Fibroblast of lung (primary cell): ENCODE measurements at places on chromosomes 2 and 18. TPM values are rescaled to one million over a fixed set of nuclear protein-coding genes. Genes with fewer than 3 reads are reported as not detected.

KIAA2012 gene
- under 0.01 TPM in 1 of 2 replicates, not detected in the other for total RNA-seq

GRCh38 chr2:23900541-23901322 is 26.2 kb downstream of the ATAD2B start:
- no peaks in the 10 kb centered on the region for H3K27me3 ChIP-seq
- H3K4me3 ChIP-seq, result peak overlapping the region; percentile 21
- peaks cover 5% of the 10 kb centered on the region for H3K4me1 ChIP-seq
- peak; percentile 92 for DNase-seq
- peak overlapping the region; percentile 15 for H3K27ac ChIP-seq

CACNB4 gene
- 0.66 and 2.1 TPM in 2 replicates for total RNA-seq

- H3K4me3 ChIP-seq, result no peak overlapping the region
- no peaks in the 10 kb centered on the region for H3K4me1 ChIP-seq
- no peak overlapping the region for H3K27ac ChIP-seq
- no peaks in the 10 kb centered on the region for H3K36me3 ChIP-seq
- peak; percentile 34 for DNase-seq
These were observed 36.6 kb upstream of the ASB1 start for GRCh38 chr2:238389988-238390589.

- no peaks in the 10 kb centered on the region for H3K27me3 ChIP-seq
- no peak for DNase-seq
- no peak overlapping the region for H3K27ac ChIP-seq
- no peaks in the 10 kb centered on the region for H3K4me1 ChIP-seq
- no peak overlapping the region for H3K4me3 ChIP-seq
- H3K36me3 ChIP-seq, result no peaks in the 10 kb centered on the region
These were observed 146.2 kb downstream of the LDLRAD4 start for GRCh38 chr18:13364721-13365205.

DNA sequence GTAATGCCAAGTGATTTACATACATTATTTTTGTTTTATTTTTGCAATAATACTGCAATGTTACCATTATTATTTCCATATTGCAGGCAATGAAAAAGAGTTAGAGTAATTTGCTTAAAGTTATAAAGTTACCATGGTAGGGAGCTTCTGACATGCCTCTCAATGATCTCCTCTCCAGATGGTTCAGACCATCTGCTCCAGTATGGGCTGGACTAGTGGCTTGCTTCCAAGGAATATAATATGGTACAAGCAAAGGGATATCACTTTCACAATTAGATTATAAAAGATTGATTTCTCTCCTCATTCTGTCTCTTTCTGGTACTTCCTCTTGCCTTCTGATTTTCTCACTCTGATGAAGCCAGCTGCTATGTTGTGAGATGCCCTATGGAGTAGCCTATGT is 245.4 kb downstream of the INSIG2 start:
- no peaks in the 10 kb centered on the region for H3K36me3 ChIP-seq
- no peak overlapping the region for H3K4me3 ChIP-seq
- no peak for DNase-seq

DNA sequence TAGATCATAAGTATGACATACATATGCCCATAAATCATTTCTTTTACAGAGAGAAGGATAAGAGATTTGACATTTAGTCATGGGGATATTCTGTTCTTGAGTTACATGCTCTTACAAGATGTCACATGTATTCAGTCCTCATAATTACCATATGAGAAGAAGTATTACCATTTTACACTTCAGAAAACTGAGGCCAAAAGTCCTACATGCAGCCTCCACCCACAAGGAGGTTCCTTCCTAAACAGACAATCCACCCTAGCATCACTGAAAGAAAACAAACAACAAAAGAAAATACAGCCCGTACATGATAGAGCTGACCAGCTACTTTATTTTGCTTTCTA is 335.1 kb downstream of the SETBP1 start:
- H3K27ac ChIP-seq, result no peak overlapping the region
- H3K36me3 ChIP-seq, result no peaks in the 10 kb centered on the region
- peaks cover 6% of the 10 kb centered on the region for H3K4me1 ChIP-seq
- DNase-seq, result peak; percentile 13
- no peaks in the 10 kb centered on the region for H3K27me3 ChIP-seq
- H3K4me3 ChIP-seq, result peak overlapping the region; percentile 43

ELOA2 gene
- not detected in 2 replicates for total RNA-seq

DNA sequence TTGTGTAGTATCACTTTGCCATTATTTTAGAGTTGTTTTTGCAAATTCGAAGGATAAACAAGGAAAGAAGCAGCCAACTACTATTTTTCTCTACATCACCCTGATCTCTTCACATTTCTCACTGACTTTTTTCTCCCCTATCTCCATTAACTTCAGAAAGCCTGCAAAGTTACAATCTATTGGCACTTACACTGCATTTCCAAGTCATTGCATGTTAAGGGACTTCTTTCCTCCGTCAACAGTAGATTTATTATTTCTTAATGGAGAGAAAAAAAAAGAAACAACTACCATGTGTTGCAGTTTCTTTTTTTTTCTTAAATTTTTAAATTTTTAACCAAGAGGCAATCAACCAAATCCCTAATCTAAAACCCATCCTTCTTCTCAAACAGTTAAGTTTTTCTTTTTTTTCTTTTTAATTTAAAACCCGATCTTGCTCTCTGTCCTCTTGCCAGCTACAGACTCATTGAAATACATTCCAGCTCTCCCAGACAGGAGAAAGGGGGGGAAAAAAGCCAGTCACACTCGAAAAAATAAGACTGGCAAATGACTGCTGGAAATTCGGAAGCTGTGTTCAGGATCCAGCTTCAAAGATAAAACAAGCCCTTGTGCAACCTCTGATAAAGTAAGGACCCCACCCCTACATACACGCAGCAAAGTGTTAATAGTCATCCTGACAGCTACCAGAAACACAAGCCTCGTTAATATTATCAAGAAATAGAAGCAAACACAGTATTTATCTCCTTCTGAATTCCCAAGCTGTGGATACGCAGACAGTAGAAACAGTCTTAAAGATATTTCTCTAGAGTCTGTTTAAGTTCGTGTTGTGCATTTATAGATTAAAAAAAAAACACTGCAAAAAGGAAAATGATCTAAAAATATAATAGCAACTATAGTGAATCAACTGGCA is 1.3 kb downstream of the LRRTM4 start:
- DNase-seq, result no peak
- no peak overlapping the region for H3K27ac ChIP-seq
- H3K4me1 ChIP-seq, result no peaks in the 10 kb centered on the region
- no peaks in the 10 kb centered on the region for H3K36me3 ChIP-seq

- DNase-seq, result no peak
- H3K4me1 ChIP-seq, result no peaks in the 10 kb centered on the region
- no peak overlapping the region for H3K27ac ChIP-seq
- H3K27me3 ChIP-seq, result no peaks in the 10 kb centered on the region
- H3K36me3 ChIP-seq, result no peaks in the 10 kb centered on the region
These were observed 162.6 kb downstream of the SS18 start for GRCh38 chr18:25927830-25928229.

DNA sequence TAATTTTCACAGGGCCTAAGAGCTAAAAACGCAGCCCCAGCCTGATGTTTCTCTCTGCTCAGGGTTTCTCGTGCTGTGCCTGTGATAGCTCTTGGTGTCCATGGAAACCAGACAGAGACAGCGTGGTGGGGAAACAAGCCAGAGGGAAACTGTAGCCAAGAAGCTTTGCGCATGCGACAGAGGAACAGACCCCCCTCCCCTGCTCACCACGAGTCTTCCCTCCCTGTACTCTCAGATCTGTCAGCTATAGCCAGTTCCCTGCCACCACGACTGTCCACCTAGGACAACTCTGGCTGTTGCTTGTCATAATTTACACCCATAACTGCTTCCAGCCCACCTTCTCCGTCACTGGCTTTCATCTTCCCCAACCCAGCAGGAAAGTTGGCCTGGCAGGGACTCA is 13.2 kb upstream of the DNAJC27 start:
- H3K4me3 ChIP-seq, result no peak overlapping the region
- peaks cover 7% of the 10 kb centered on the region for H3K27me3 ChIP-seq
- no peak overlapping the region for H3K27ac ChIP-seq
- peak; percentile 57 for DNase-seq
- no peaks in the 10 kb centered on the region for H3K4me1 ChIP-seq

NDUFV2 gene
- total RNA-seq, result 89.6 and 97.3 TPM in 2 replicates

- H3K36me3 ChIP-seq, result no peaks in the 10 kb centered on the region
- no peak overlapping the region for H3K27ac ChIP-seq
- peak; percentile 3 for DNase-seq
- no peaks in the 10 kb centered on the region for H3K4me1 ChIP-seq
- H3K4me3 ChIP-seq, result no peak overlapping the region
These were observed 79.3 kb upstream of the LGALSL start for GRCh38 chr2:64374686-64375085.

CFC1 gene
- total RNA-seq, result not detected in 2 replicates

- DNase-seq, result no peak
- H3K4me1 ChIP-seq, result no peaks in the 10 kb centered on the region
- no peak overlapping the region for H3K27ac ChIP-seq
- H3K36me3 ChIP-seq, result no peaks in the 10 kb centered on the region
These were observed 1539.5 kb upstream of the CELF4 start for GRCh38 chr18:39105104-39105503.

- H3K27me3 ChIP-seq, result no peaks in the 10 kb centered on the region
- DNase-seq, result no peak
- H3K36me3 ChIP-seq, result no peaks in the 10 kb centered on the region
- H3K4me3 ChIP-seq, result no peak overlapping the region
These were observed 112.9 kb upstream of the STK17B start for GRCh38 chr2:196284144-196284844.

LAMA3 gene
- total RNA-seq, result 8.5 and 13.2 TPM in 2 replicates

DNA sequence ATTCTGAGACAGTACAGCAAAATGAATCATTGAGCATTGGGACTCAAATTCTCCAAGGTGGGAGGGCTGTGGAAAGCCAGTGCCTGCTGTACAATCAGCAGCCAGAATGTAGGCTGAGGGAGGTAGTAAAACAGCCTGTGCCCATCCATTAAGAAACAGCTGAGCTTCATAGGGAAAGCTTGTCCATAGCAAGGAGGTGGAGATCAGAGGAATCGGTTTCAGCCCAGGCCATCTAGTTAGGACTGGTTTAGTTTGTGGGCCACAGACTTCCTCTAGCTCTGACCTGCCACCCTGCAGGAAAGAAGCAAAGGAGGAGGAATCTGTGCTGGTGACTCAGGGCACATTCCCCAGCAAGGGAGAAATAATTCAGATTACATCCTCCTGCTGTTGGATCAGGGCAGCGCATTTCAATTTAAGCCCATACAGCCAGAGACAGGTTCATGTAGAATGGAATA is 333.4 kb downstream of the SETBP1 start:
- no peak overlapping the region for H3K27ac ChIP-seq
- no peaks in the 10 kb centered on the region for H3K27me3 ChIP-seq
- H3K4me1 ChIP-seq, result peaks cover 6% of the 10 kb centered on the region
- H3K4me3 ChIP-seq, result no peak overlapping the region
- H3K36me3 ChIP-seq, result no peaks in the 10 kb centered on the region

GRCh38 chr18:27004056-27004829 is 138.7 kb upstream of the AQP4 start:
- DNase-seq, result peak; percentile 20
- H3K27me3 ChIP-seq, result no peaks in the 10 kb centered on the region
- H3K36me3 ChIP-seq, result no peaks in the 10 kb centered on the region
- no peaks in the 10 kb centered on the region for H3K4me1 ChIP-seq
- no peak overlapping the region for H3K27ac ChIP-seq
- no peak overlapping the region for H3K4me3 ChIP-seq

DNA sequence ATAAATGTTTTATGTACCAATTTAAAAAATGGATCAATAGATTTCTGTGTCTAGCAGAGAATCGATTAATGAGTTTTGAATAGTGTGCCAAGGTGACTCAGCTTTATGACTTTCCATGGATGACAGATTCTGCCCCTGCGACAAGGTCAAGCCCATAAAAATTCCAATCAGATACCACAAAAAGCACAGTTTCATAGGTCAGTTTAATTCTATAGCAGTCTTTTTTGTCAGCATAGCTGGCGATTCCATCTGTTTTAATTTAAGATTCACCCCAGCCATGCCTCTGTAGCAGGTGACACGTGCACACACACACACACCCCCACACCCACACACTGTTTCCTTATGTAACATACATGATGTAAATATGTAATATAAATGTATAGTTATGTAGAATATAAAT is 28.9 kb downstream of the RAB31 start:
- H3K27me3 ChIP-seq, result peaks cover 3% of the 10 kb centered on the region
- H3K27ac ChIP-seq, result no peak overlapping the region
- no peak overlapping the region for H3K4me3 ChIP-seq
- no peaks in the 10 kb centered on the region for H3K36me3 ChIP-seq

DNA sequence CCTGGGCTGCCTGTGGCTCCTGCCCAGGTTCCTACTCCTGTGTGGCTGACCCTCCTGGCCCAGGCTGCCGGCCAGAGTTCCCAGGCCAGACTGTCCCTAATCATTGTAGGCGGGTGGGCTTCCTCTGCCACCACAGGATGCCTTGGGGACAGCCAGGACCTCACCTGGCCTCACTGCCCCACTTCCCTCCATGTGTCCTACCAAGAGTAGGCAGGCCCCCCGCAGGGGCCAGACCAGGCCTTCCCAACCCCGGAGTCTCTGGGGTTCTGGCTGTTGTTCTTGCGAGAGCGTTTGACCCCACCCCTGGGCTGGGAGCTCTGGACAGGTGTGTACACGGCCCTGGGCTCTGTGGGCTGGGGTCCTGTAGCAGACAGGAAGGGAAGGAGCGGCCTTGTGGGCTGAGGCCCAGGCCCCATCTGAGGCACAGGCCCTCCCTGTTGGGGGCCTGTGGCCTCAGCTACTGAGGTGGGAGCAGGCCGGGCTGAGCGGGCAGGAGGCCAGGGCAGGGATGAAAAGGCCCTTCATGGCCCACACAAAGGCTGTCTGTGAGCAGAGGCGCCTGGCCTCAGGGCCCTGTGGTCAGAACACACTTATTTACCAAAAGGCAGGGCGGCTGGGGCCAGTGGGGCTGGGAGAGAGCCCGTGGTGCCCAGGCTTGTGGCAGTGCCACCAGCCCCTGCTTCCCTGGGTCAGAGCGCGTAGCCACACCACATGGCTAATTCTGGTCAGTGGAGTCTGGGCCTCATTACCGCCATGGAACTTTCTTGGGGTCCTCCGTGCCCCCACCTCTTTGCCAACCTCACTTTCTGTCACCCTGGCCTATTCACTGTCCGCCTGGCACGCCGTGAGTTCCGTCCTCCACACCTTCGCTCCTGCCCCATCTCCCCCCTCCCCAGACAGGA is 2.0 kb downstream of the SNORC start:
- no peaks in the 10 kb centered on the region for H3K4me1 ChIP-seq
- no peaks in the 10 kb centered on the region for H3K36me3 ChIP-seq
- DNase-seq, result no peak
- no peak overlapping the region for H3K27ac ChIP-seq
- H3K4me3 ChIP-seq, result no peak overlapping the region

TAF1B gene
- total RNA-seq, result 19.8 and 32.9 TPM in 2 replicates

- no peaks in the 10 kb centered on the region for H3K4me1 ChIP-seq
- no peaks in the 10 kb centered on the region for H3K36me3 ChIP-seq
- H3K27ac ChIP-seq, result no peak overlapping the region
- DNase-seq, result no peak
- peaks cover 4% of the 10 kb centered on the region for H3K27me3 ChIP-seq
These were observed 23.1 kb downstream of the ID2 start for GRCh38 chr2:8704906-8705305.

SP100 gene
- 93.0 and 120 TPM in 2 replicates for total RNA-seq

KCNIP3 gene
- total RNA-seq, result 1.5 and 1.7 TPM in 2 replicates

GRCh38 chr2:120631724-120632123 is 103.9 kb upstream of the GLI2 start:
- H3K27me3 ChIP-seq, result peaks cover 21% of the 10 kb centered on the region
- H3K27ac ChIP-seq, result no peak overlapping the region
- no peaks in the 10 kb centered on the region for H3K4me1 ChIP-seq
- peak; percentile 38 for DNase-seq
- no peaks in the 10 kb centered on the region for H3K36me3 ChIP-seq

PARD3B gene
- 14.9 and 20.6 TPM in 2 replicates for total RNA-seq

MORN2 gene
- total RNA-seq, result 14.4 and 19.3 TPM in 2 replicates

RAB6C gene
- not detected in 2 replicates for total RNA-seq
